ENCODE measurements at places on chromosomes 2 and 18.

DNA sequence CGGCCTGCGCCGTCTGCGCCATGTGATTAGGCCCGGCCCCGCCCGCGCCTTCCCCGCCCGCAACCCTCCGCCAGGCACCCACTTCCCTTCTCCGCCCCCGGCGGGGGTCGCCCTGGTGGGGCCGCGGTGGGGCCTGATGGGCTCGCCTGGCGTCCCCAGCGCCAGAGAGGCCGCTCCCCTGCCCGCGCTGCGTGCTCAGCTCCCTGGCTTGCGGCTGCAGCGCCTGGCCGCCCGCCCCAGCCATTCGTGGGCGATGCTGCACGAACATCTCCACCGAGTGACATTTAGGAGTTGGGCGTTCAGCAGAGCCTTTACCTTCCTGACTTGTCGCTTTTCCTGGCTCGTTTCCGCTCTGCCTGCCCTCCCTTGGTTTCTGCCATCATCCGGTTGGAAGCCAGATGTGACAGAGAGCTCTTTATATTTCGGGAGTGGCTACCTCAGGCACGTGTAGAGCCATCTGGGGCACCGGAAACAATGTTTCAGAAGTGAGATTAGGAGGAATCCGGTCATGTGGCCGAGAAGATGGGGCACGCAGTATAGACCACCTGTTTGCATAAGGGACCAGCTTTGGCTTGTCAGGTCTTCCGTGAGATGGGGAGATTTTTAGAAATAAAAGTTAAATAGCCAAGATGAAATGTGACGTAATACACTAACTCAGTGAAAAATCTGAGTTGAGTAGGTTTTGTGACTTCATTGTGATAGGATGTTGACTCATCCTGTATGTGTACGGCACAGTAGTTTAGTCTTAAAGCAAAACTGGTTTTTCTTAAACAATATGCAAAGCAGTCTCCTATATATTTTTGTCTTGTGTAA, 1.2 kb downstream of the GLS start:
- ATAC-seq = peak; percentile 50

DNA sequence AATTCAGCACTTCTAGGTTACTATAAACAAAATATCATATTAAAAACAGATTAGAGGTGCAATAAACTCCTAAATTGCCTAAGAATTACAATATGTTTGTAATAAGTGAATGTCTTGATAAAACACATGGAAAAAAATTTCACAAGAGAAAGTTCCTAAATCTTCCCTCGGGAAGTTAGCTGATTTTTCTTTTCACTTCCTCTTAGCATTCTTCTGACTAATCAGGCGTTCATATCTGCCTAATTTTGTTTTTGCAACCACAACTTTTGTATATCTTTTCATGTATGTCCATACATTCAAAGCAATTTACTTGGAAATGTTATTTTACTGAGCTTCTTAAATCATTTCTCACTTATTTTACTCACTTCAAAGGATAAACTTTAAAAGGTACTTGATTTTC, 88.5 kb downstream of the RTTN start:
- no peak for ATAC-seq

- no peak for ATAC-seq
These were observed 137.6 kb upstream of the ALPP start for GRCh38 chr2:232240906-232241305.

GRCh38 chr2:206245265-206245672, 29.2 kb upstream of the ZDBF2 start:
- peak; percentile 4 for ATAC-seq

DNA sequence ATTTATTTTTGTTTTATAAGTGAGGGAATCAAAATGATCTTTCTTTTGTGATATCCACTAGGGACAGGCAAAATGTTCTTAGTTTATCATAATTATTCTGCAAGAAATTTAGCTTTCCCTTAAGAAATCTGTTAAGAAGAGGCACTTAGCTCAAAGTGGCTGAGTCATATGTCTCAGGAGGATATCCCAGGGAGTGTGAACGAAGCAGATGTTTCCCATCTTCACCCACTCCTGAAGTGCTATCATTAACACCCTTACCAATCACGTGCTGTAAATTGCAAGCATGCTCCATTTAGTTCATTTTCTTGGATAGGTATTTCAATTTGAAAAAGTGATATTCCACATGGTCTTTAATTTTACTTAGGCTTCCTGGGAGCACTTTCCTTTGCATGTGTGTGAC, 774.3 kb upstream of the TMEFF2 start:
- no peak for ATAC-seq
